ENCODE measurements at places on chromosomes 4 and X.

DNA sequence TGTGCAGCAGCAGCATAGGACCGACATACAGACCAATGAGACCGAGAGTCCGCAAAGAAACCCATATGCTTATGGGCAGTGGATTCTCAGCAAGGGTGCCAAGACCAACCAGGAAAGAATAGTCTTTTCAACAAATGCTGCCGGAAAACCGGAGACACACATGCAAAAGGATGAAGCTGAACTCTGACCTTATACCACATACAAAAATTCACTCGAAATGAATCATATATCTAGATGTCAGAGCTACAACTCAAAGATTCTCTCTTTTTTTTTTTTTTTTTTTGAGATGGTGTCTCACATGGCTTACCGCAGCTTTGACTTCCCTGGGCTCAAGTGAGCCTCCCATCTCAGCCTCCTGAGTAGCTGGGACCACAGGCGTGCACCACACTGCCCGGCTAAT lies 16.0 kb upstream of the MXD4 start:
- DNase-seq = no peak

DNA sequence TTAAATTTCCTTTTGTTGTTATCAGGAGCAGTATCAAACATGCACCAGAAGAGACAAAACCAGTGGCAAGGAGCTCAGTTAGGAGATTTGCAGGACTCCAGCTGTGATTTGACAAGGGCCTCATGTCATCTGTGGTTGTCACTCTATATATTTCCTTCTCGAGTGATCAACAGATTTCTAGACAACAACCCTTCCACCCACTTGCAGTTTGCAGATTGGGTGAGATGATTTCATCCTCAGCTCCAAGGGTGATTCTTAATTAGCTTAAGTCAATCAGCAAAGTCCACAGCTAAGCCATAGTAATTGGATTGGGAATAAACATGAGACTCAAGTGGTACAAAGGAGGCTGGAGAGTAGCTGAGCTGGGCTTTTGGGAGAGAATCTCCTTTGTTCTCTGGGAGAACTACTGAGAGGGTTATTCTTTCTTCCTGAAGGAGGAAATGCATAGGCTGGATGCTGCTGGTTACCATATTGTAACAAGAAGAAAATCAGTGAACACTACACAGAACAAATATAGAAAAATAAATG lies 192.8 kb downstream of the PPARGC1A start:
- no peak for DNase-seq

- DNase-seq = no peak
These were observed 98.1 kb downstream of the MGST2 start for GRCh38 chr4:139763672-139764071.

DNA sequence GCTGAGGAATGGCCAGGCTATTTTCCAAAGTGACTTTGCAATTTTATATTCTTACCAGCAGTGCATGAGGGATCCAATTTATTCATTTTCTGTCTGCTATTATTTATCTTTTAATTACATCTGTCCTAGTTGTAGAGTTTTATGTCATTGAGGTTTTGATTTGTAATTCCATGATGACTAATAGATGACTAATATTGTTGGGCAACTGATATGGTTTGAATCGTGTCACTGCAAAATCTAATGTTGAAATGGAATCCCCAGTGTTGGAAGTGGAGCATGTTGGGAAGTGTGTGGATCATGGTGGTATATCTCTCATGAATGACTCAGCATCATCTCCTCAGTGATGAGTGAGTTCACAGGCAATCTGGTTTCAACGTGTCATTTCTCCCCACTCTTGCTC lies 201.5 kb downstream of the TBX22 start:
- no peak for DNase-seq

GRCh38 chrX:93874554-93874953 lies 200.5 kb downstream of the FAM133A start:
- DNase-seq = no peak

DNA sequence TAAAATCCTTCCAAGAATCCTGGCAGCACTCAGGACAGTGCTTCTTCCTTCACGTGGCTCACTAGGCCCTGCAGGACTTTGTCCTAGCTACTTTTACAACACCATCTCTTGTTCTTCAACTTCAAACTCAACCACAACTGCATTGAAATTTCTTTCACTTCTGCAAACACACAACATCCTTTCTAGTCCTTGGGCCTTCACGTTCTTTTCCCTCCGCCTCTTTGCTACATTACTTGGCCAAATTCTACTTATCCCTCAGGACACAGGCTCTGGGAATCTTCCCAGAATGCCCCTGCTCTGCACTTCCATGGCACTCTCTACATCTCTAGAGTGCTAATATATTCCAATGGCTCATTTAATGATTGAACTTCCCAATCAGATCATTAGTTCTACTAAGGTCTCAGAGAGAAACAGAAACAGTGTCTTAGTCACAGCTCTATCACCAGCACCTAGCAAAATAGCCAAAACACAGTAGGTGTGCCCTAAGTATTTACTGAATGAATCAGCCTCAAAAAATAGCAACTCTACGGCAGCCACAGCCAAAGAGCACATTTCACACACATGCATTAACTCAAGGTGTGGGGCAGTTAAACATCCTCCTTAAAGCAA lies 73.3 kb downstream of the MANBA start:
- no peak for DNase-seq

DNA sequence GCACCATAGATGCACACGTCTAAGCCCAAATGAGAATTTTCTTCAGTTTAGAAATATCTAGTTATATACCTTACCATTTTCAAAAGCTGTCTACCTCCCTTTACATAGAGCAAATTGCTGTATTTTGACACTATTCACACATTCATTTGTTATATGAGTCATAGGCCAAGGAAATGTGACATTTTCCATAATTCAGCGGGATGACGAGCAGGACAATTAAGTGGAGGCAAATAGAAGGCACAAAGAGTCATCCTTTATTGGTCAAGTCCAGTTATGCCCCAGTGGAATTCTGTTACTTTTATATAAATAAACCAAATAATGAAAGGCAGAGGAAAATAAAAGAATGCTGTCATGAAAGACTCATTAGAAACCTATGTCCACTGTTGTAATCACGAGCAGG lies 27.9 kb downstream of the FGF13 start:
- DNase-seq = no peak

DNA sequence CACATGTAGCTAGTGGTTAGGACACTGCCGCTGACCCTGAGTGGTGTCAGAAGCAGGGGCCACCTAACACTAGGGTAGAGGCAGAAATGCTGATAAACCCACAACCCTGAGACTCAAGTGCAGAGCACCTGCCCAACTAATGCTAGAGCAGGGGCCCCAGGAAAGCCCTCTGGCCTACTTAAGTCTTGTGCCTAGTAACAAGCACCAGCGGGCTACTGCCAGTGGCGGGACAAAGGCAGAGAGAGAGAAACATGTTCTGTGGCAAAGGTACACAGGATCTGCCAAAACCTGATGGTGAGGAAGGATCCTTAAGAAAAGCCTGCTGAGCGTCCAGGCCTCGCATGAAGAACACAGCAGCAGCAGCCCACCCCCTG lies 172.4 kb downstream of the PRDM5 start:
- DNase-seq = no peak

- no peak for DNase-seq
These were observed 182.9 kb downstream of the AFAP1 start for GRCh38 chr4:7756561-7757355.

- DNase-seq = no peak
These were observed 108.3 kb upstream of the ARSJ start for GRCh38 chr4:114087596-114088230.

- DNase-seq = no peak
These were observed 21.2 kb upstream of the SMPX start for GRCh38 chrX:21779095-21779494.

DNA sequence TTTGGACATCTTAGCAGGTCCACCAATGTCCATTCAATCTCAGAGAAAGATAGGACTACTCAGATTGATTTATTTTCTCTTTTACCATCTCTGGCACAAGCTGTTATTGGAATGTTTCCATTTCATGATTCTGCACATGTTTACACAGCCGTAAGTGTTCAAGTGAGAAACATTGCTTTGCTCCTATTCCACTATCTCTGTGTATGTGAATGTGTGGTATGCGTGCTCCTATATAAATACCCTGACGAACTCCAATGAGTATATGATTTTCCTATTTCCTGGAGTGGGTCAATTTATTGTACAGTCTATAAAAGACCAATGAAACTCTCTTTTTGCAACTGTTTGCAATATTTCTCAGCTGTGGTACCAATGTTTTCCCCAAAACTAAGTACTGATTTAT lies 221.0 kb upstream of the GALNT7 start:
- no peak for DNase-seq

- DNase-seq = no peak
These were observed 562.5 kb downstream of the CCSER1 start for GRCh38 chr4:90689739-90690138.

GRCh38 chr4:121900132-121900983 lies 30.1 kb upstream of the BBS7 start:
- peak; percentile 34 for DNase-seq

GRCh38 chr4:36322921-36323354 lies 41.5 kb downstream of the DTHD1 start:
- DNase-seq = no peak

- peak; percentile 85 for DNase-seq
These were observed 57.8 kb upstream of the STX18 start for GRCh38 chr4:4599481-4600275.

Measured in NCI-H748 treated with DMSO at 0.1 percent for 48 hours (cell line).